ENCODE measurements at places on chromosomes 16 and 17.

GRCh38 chr16:22428654-22429053 lies 54.2 kb upstream of the CDR2 start:
- DNase-seq: no peak

- DNase-seq: no peak
Measured at GRCh38 chr16:49332589-49333258, 40.9 kb upstream of the C16orf78 start.

DNA sequence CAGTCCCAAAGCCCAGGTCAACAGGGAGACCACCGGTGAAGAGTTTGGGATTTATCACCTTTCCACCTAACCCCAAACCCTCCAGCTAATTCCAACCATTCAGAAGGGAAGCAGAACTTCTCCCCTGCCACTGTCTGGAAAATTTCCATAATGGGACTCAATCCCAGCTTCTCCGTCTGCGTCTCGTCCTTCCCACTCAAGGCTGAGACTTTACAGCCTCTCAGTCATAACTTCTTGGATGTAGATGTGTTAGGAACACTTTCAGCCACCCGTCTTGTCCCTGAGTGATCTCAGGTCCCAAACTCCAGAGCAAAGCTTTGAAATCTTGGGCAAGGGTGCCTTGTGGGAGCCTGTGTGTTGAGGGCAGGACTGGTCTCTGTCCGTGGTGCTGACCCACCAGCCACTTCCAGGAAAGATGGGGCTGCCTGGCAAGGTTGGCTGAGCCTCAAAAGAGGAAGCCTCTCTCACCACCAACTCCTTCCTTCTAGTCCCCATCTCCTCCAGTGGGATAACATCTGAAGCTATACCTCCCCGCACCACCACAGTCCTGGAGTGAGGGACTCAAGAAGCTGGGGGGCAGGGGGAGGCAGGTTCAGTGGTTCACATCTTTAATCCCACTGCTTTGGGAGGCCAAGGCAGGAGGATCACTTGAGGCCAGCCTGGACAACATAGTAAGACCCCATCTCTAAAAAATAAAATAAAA lies 9.3 kb downstream of the GAS2L2 start:
- no peak for DNase-seq

DNA sequence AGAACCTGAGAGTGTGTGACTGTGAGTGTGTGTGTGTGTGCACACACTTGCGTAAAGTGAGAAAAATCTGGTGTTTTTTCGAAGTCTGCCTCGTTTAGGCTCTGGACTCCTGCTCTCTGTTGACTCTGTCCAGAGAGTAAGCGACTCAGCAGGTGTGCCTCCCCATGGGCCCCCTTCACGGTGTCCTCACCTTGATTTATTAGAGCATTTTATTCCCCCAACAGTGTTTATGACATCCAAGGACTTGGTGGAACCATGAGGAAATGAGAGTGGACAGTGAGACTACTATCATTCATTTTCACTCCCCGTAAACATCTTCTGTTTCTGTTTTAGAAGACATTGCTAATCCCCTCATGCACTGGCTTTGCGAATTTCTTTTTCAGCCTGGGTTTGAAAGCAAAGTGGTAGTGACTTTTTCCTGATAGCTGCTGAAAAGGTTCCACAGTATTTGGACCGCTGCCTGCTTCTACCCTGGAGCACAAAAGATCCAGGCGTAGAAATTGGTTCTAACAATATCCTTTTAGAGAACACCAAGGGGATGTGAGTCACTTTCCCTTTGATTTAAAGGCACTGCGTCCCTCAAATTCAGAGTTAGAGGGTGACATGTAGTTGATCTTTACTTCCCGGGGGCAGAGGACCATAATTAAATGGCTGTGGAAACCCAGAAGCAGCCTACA lies 218.2 kb downstream of the WWOX start:
- no peak for DNase-seq

- no peak for DNase-seq
Measured at GRCh38 chr17:76272541-76273444, 7.6 kb downstream of the UBALD2 start.

DNA sequence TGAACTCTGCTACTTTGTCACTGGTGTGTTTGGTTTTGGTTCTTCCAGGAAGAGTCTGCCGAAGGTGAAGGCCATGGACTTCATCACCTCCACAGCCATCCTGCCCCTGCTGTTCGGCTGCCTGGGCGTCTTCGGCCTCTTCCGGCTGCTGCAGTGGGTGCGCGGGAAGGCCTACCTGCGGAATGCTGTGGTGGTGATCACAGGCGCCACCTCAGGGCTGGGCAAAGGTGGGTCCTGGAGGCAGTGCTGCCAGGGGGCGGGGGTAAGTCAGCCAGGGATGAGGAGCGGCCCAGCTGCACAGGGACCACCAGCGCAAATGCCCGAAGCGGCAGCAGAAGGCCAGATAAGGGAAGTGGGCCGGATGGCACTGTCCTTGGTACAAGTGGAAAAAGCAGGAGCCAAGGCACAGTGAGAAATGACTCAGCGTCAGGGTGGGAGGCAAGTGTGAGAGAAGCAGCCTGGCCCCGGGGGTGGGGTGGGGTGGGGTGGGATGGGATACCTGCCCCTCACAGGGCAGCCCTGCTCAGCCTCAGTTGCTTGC lies 41.9 kb downstream of the TMEM11 start:
- no peak for DNase-seq

DNA sequence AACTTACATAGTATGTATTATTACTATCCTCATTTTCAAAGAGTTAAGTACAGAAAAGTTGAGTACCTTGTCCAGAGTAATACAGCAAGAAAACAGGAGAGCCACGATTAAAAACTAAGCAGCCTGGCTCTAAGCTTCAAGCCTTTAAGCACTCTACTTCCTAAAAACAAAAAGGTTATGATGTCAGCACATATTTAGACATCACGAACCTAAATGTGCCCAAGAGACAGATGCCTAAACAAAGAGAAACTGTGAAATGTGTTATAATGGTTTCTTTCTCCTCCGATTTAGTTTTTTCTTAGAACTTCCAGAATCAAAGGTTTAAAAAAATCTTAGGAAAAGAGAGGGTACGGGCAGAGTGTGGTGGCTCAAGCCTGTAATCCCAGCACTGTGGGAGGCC lies 151.0 kb downstream of the VPS53 start:
- DNase-seq: no peak

DNA sequence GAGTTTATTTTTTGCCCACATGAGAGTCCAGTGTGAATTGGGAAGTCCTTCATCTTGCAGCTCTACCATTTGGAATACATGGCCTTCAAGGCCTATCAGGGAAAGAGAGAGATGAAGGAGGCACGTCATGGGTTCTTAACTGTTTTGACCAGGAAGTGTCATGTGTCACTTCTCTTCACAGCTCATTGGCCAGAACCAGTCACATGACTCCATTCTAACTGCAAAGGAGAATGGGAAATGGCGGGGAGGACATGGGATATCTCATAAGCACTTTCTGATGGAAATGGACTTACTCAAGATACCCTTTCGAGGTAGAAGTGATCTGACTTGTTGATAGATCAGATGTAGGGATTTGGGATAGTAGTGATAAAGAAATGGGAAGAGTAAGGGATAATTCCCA lies 57.9 kb upstream of the CES5A start:
- DNase-seq: no peak

- DNase-seq: no peak
Measured at GRCh38 chr17:72353502-72353901, 232.7 kb downstream of the SOX9 start.

DNA sequence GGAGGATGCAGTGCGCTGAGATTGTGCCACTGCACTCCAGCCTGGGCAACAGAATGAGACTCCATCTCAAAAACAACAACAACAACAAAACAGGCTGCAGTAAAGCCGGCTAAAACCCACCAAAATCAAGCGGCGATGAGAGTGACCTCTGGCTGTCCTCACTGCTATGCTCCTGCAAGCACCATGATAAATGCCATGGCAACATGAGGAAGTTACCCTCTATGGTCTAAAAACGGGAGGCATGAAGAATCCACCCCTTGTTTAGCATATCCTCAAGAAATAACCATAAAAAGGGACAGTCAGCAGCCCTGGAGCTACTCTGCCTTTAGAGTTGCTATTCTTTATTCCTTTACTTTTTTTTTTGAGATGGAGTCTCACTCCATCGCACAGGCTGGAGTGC lies 8.4 kb upstream of the LGALS3BP start:
- no peak for DNase-seq

DNA sequence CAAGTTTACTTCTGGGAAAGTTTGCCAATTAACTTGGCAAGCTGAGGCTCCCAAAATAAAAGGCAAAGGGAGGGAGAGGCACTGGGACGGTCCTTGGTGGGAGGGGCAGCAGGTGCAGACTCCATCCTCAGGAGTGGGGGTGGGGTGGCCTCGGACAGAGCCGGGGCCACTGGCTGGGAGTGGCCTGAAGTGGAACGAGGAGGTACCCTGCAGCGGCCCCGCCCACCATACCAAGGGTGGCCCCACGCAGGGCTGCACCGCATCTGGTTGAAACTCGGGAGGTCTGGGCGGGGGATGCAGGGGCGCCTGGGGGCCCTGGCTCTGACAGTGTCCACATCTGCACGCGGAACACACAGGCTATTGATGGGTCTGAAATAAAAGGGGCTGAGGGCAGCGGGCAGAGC lies 42.4 kb upstream of the SLC38A10 start:
- no peak for DNase-seq

DNA sequence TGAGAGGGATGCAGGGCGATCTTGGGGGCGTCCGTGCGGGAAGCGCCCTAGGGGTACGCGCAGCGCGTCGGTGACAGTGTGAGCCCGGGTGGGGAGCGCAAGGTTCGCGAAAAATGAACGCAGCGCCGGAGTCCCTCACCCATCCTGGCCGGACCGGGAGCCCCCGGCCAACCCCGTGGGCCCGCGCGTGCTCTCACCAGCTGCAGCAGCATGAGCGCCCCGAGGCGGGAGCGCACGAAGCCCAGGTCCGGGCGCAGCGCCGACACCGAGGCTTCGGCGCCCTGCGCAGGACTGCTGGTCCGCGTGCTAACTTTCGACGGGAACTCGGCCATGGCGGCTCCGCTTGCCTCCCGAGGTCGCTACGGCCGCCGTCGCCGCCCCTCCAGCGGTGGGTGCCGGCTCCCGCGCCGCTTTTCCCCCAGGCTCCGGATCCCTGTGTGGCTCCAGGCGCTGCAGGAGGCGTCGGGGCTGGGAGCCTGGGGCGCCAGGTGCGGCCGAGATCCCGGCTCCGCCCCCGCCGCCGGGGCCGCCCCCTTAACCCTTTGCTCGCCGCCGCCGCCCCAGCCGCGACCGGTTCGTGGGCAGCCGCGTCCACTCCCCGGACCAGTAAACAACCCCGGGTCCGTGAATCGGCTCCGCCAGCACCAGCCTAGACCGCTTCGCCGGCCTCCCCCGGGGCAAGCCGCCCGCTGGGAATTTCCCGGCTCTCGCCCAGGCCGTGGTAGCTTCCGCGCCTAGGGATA lies at the start of gene PLLP:
Gene PLLP (minus strand): TSS at position 464 of the 743 bp plus-strand sequence. CDS start 132 bp downstream, at position 332.
- no peak for DNase-seq

GRCh38 chr17:27600471-27600870 lies 30.5 kb upstream of the LGALS9 start:
- DNase-seq: no peak

GRCh38 chr17:3535253-3535995 lies 22.2 kb downstream of the TRPV3 start:
- peak; percentile 16 for DNase-seq

DNA sequence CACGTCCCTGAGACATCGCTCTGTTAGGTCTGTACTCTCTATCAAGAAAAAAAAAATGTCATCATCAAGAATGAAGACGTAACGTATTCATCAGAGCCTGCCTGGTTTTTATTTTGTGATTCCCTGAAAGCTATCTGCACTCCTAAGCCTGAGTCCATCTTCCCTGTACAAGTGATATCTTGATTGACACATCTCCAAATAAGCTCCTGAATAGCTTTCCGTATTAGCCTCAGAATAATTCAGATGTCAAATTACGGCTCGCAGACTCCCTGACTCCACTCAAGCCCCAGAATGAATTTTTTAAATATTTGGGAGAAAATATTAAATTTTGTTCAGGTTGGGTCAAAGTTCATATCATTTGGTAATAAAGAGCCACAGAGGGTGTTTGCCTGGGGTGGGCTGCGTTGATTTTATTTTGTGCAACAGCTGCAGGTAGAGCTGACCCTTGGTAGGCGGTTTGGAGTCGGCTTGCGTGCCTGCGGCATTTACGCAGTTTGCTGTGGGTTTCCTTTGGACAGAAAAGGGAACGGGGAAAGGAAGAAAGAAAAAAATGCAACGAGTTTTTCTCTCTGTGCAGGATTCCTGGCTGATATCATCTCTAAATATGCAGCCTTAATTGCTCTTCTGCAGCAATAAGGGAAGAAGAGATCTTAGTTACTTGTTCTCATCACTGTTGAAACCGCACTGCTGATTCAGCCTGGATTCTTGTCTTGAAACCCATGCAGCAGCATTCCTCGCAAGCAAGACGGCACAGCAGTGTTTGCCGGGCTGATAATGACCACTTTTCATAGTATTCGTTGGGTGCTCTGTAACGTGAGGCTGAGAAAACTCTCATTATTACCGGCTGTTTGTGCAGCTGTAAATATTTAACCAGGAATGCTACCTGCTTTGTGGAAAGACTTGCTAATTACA lies 114.7 kb downstream of the IRX3 start:
- DNase-seq: no peak

DNA sequence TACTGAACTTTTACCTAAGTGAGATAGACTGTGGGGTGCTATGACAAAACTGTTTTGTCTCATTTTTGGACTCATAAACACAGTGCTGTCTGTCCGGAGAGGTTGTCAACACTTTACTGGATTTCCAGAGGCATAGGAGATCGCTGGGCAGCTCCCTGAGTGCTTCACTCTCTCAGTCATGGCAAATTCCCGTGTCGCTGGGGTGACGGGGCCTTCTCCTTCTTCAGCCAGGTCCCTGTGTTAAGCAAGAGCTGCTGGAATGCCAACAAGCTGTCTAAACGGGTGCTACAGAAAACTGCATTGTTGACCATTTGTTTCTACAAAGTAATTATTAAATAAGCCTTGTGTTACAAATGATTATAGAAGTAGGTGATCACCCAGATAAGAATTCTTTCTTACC lies 141.6 kb downstream of the DNAH9 start:
- no peak for DNase-seq

DNA sequence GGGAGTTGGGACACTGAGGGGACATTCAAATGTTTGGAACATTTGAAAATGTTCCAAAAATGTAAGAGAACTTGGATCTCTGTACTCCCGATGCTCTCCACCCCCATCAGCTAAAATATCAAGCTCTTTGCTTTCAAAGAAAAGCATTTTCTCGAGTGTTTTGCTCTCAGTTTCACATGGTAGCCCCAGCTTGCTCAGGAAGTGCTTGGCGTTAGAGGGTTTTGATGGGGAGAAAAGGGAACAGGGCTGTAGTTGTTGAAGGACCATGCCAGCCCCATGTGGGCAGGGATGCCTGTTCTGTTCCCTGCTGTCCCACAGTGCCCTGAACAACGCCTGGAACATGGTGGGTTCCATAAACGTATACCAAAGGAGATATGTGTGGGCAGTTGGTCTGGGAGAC lies 37.0 kb downstream of the RAI1 start:
- no peak for DNase-seq

- DNase-seq: no peak
Measured at GRCh38 chr17:49146620-49147306, 14.2 kb downstream of the B4GALNT2 start.

GRCh38 chr17:6903326-6903900 lies 71.9 kb upstream of the TEKT1 start:
- DNase-seq: no peak
